ENCODE measurements at places on chromosomes 6 and 20.

DNA sequence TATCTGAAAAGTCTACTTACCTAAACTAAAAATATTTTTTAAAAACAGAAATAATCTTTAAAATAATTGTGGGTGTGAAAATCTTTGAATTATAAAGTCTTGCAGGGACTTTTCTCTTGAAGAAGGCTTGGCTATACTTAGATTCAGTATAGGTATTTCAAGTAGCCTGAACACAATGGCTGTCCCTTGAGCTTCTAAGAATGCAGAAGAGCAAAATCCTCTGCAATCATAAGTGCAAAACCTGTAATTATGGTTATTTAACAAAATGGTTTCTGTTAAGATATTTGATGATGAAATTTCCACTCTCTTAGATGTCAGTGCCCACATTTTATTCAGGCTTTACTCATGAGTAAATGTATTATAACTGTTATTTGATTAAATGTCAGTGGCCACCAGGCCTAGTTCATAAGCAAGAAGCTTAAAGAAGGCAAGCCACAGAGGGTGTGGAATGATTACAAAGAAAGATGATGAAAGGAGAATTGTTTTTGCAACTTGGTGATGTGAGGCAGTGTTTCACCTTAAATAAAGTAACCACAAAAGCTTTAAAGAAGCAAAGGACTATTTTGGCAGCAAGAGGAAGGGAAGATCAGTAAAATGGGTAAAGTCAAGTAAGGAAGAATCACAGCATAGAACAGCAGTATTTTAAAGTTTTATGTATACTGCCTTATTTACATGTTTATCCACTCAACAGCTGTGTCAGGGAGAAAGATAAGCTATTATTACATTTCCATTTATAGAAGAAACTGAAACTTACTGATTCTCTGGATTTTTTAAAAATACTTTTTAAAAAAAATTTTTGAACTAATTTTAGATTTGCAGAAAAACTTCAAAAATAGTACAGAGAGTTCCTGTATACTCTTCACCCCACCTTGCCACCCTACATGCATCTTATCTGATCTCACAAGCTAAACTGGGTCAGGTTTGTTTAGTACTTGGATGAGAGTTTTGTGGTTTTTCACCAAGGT is 351.2 kb upstream of the RUNX2 start:
- DNase-seq: no peak

DNA sequence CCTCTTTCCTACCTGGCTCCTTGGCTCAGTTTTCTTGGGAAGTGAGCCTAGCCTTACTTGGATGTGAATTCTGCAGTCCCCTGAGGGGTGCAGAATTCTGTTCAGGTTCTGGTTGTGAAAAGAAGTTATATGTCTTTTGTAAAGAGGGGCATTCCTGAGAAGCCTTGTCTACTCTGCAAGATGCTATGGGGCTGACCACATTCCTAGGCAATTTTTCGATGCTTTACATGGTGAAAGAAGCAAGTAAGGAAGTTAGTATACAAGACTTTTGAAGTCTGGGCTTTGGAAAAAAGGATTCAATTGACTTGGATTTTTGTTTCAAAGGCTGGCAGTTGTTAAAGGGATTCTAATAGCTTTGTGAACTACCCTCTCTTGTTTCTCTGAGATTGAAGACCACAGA is 167.9 kb upstream of the STMND1 start:
- DNase-seq: no peak

- DNase-seq: no peak
These were observed 852.3 kb downstream of the QKI start for GRCh38 chr6:164266851-164267250.

DNA sequence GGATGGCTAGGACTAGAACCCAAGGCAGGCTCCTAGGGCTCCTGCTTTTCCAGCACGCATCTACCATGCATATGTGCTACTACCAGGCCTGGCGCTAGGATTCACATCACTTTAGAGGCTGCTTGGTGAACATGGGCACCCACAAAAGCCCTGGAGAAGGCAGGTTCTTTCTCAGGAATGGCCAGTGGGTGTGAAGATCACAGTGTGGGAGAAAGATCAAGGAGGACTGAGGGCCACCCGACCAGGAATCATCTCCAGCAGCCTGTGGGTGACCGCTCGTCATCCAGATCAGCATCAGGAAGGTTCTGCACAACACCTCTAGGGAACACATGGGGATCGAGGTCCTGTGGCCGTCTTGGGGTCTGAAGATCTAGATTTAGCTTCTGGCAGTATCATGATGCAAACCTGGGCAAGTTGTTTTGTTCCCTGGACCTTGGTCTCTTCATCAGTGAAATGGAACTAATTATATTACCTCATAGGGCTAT is 27.3 kb downstream of the SRSF3 start:
- no peak for DNase-seq

DNA sequence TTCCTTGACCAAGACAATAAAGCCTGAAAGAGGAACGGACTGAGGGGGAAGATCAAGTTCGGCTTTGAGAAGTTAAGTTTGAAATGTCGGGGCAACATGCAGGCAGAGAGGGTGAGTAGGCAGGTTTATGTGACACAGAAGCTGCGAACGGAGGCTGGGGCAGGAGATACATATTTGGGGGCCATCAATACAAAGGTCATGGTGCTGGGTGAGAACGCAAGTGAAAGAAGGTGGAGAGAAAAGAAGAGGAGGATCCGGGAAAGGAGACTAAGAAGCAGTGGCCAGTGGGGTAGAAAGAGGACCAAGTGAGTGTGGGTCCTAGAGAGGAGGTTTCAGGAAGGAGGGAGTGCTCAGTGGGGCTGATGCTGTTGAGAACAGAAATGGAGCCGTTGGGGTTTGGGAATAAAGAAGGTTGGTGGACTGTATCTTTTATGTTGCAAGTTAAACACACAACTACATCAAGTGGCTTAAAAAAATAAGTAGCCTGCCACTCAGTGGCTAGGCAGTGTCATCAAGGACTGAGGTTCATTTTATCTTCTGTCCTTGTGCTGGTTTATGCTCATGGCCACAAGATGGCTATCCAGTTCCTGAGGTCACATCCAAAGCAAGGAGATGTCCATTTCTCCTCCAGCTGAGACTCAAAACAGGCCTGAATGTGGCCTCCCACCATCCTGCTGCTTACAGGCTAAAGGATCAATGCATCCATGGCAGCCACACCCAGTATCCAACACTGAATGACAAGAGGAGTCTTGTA is 1.7 kb upstream of the BLCAP start:
- DNase-seq: no peak

- no peak for DNase-seq
These were observed 41.2 kb upstream of the ASIP start for GRCh38 chr20:34200023-34200422.

GRCh38 chr6:88964509-88964908 is 1.1 kb upstream of the RNGTT start:
- DNase-seq: no peak

GRCh38 chr6:8123236-8123635 is 20.9 kb upstream of the EEF1E1 start:
- DNase-seq: no peak

GRCh38 chr6:113530769-113531168 is 326.4 kb upstream of the MARCKS start:
- no peak for DNase-seq

- no peak for DNase-seq
These were observed 137.9 kb downstream of the HIVEP1 start for GRCh38 chr6:12149944-12150510.

DNA sequence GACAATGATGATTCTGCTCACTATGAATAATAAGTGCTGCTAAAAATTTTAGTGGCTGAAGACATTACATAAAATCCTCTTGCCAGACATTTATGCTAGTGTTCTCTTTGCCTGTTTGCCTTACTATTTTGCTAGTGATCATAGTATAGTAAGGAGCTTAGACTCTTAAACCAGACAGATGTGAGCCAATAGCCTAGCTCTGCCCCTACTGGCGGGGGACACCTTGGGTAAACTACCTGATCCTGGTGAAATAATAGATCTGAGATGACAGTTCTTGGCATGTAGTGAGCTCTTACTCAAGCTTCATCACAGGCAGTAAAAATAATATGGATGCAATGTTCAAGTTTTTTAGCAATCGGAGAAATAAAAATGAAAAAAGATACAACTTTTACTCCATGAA is 18.8 kb downstream of the ENPP3 start:
- no peak for DNase-seq

GRCh38 chr20:51169813-51170212 is 146.9 kb upstream of the KCNG1 start:
- DNase-seq: no peak

- DNase-seq: no peak
These were observed 13.4 kb downstream of the PTK7 start for GRCh38 chr6:43089467-43089866.

- no peak for DNase-seq
These were observed 841.1 kb upstream of the MANEA start for GRCh38 chr6:94736236-94736635.

DNA sequence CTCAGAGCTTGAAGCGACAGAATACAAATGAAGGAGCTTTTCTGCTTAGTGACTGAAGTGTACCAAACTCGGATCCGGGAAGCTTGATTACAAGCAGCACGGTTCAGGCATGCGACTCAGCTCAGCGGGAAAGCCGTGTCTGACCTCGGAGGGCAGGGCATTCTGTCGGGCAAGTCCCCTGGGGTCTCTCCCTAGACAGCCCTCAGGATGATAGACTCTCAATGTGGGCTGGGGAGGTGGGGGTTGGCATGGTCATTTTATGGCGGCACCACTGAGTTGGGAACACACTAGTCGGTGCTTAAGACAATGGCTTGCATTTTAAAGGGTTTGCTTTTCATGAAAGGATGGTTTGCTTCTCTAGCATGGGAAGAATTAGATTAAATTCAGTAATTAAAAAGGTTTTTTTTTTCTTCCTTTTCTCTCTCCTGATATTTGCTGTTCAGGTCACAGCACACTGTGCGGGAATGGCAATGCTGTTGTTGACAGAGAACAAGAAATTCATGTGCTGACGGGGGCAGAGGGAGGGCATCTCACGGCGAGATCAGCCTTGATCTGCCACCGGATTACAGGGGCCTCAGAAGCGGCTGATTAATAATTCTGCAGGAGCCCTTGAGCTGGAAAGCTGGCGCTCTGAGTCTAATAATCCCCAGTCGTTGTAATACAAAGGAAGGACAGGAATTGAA is 80.7 kb upstream of the TRAF3IP2 start:
- no peak for DNase-seq

- DNase-seq: no peak
These were observed 360.1 kb downstream of the SAMD5 start for GRCh38 chr6:147868427-147869190.

DNA sequence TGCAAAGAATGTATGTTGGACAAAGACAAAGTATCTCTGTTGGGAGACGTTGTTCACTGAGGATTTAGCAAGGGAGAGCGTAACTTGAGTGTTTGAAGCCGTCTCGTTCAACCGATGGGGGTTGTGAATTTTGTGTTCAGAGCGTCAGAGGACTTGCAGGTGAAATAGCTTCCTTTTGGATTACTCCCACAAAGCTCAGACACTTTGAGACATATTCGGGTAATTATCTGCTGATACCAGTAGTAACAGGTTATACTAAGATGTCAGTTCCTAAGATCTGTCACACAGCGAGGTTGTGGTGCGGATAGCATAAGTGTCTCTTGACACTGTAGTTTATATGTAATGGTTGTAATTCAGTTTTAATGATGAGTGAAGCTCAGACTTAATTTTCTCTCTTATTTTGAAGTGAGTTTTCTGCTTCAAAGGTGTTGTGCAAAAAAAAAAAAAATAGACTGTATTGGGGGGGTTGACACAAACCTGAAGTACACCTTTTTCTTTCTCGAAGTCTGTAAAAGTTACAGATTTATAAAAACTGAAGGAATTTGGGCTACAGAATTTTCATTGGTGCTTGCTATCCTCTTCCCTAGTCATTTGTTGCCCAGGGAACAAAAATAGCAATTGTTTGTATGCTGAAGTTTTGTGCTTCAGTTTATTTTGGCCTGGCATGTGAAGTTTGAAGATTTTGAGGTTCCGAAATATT is 1.7 kb downstream of the ASXL1 start:
- no peak for DNase-seq

- DNase-seq: no peak
These were observed 38.7 kb downstream of the KAT14 start for GRCh38 chr20:18176318-18176785.

DNA sequence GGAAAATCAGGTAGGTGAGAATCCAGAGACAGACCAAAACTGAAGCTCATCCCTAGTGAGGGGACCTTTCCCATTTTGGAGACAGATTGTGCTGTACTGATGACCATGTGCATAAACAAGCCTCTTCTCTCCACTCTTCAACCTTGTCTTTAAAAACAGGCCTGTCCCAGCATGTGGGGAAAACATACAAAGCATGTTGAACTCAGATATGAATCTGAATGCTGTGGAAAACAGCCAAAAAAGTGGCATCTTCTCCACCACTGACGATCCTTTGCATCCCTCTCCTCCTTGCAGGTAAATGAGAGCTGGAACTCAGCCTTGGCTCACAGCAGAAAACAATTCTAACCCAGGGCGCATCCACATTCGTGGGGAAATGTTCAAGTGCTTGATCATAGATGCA is 123.7 kb upstream of the FOXQ1 start:
- no peak for DNase-seq

- no peak for DNase-seq
These were observed 30.4 kb upstream of the TRERF1 start for GRCh38 chr6:42482174-42482573.

GRCh38 chr6:69584536-69584912 is 212.3 kb downstream of the LMBRD1 start:
- DNase-seq: no peak

GRCh38 chr6:12058172-12058961 is 46.3 kb downstream of the HIVEP1 start:
- DNase-seq: no peak

DNA sequence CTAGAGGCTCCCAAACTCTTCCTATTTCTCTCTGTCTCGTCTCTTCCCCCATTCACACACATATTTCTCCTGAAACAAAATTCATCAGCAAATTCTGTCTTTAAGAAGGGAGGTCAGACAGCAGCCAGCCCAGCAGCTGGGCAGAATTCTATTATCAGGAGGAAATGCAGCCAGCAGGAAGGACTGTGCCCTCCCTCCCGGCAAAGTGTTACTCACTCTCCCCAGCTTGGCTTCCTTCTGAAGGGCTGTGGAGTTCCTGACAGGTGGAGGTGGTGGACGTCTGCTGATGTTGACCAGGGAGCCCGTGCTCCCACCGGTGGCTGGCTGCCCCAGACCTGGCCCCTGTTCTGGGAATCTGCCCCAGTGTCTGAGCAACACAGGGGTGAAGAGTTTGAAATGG is 37.3 kb downstream of the KCNB1 start:
- no peak for DNase-seq

- DNase-seq: no peak
These were observed 11.5 kb upstream of the BTBD9 start for GRCh38 chr6:38651121-38651784.

- DNase-seq: no peak
These were observed 33.3 kb upstream of the ADGRF4 start for GRCh38 chr6:47665112-47665511.

- DNase-seq: no peak
These were observed 301.4 kb upstream of the TBX18 start for GRCh38 chr6:85065831-85066230.

DNA sequence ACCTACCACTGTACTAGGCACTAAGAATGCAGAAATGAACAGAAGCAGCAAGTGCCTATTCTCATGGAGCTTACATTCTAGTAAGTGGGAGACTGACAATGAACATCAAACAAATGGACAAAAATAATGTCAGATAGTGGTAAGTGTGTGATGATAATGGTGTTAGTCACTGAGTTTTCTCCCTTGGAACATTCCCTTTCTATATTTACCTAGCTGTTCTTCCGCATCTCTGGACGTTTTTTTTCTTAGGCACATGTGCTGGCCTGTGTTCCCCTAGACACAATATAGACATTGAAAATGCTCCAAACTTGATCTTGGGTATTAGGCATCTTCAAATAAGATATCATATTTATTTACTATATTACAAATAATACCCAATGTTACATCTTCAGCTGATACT is 218.1 kb upstream of the GJE1 start:
- no peak for DNase-seq
